D721Med (cell line): ENCODE measurements at places on chromosomes 2 and 18.

DNA sequence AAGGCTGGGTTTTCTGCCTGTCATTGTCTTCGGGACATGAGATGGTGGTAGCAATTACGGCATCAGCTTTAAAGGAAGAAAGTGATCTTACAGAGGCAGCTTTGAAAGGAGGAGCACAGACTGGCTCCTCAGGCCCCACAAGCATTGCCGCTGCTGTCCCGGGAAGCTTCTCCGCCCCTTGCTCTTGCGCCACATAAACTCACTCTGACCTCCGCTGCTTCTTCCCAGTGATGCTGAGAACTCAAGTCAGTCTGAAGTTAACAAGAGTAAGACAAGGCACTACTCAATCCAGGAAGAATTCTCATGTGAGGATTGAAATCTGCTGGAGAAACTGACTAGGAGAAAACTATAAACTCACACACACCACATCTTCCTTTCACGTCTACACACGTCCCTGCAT lies 112.4 kb upstream of the RIOK3 start:
- no peak for DNase-seq

DNA sequence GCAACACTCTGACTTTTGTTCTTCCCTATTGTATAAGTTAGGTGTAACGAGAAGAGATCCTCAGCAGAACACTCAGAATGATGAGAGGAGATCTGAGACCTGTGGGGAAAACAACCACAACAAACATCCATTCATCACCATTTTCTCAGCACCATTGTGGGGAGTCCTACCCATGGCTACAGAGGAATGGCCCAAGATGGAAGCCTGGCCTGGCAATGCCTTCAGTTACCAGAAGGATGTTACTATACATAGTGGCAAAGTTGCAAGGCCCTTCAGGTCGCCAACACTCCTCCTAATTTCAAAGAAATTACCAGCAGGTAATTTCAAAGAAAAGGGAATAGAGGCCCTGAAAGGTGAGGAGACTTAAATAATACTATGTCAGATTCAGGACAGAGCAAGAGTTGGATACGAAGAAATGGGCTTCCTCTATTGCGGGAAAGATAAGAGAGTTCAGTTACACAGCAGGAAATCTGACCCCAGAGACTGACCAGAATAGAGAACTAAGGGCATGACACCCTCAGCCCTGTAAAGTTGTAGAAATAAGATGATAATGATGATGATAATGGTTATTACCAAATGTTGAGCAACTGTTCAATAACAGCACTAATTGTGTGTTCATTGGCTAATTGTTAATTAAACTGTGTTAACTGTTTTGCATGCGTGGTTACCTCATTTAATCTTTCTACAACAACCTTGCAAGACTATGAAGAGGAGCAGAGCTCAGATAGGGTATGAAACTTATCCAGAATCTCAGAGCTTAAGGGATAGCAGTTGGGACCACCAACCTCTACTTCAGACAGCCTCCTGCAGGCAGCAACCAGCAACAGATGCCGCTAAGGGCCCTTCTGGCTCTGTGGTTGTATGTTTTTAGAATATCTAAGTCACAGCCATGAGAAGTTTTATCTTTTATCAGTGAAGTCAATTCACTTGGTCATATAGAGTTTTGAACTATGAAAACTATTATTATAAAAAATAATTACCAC lies 37.5 kb downstream of the DHRS9 start:
- no peak for DNase-seq

DNA sequence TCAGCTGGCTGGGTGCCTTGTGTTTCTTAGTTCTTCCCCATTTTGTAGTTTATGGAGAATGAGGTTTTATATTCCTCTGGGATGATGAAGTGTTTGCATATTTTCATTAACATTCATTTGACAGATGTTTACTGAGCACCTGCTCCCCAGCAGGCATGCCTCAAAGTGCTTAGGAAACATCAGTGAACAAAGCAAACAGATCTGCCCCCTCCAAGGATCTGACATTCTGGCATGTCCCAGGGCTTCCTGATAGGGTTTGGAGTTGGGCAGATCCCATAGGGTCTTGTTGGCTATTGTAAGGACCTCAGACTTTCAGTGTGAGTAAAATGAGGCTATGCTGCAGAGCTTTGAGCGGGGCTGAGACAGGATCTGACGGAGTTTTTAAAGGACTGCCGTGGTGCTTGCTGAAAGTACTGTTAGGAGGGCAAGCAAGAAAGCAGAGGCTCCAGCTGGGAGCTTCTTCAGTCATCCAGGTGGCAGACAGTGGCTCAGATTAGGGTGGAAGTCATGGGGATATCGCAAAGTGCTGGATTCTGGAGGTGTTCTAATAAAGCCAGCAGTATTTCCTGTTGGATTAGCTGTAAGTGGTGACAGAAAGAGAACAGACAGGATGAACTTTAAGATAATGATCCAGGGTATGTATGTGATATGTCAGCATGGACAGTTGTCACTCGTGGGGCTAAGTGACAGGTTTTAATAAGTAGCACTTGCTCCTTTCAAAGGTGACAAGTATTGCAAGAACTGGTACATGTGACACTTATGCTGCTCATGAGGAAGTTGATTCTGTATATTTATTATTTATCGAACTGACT lies 11.3 kb upstream of the IAH1 start:
- no peak for DNase-seq

- no peak for DNase-seq
These were observed 87.2 kb upstream of the GALNT5 start for GRCh38 chr2:157170299-157170698.

- no peak for DNase-seq
These were observed 9.3 kb upstream of the SLC16A14 start for GRCh38 chr2:230077851-230078547.

- no peak for DNase-seq
These were observed 237.0 kb upstream of the FOSL2 start for GRCh38 chr2:28155627-28156026.

DNA sequence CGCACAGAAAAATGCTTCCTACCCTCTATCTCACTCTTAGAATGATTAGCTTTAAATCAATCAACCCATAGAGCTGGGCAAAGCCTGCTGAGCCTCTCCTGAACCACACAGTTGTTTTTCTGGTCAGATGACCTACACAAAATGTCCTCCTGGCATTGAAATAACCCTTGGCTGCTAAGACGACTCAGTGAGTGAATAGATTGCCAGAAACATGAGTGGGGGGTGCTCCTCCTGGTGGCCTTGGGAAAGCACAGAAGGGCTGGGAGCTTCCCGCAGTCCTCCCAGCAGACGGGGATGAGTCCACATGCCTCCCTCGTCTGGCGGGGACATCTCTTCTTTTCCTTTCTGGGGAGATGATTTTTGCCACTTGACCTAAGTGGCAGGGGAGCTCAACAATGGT lies 14.9 kb downstream of the MAL start:
- DNase-seq: no peak

DNA sequence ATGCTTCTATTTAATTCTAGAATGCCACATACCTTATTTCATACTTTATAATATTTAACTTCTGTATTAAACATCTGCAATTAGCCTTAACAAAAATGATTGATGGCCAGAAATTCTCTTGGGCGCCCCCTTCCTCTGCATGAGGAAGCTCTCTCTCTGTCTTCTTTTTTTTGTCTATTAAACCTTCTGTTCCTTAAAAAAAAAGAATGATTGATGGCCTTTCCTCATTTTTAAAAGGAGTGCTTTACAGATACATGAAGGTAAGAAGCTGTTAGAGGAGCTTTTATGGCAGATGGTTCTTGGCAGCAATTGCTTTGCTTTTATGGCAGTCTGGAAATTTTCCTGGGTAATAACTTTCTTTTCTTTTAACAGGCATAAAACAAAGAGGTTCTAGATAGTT lies 526.9 kb downstream of the SLC4A3 start:
- DNase-seq: no peak

GRCh38 chr2:64722291-64723044 lies 68.8 kb upstream of the SERTAD2 start:
- DNase-seq: no peak

GRCh38 chr2:235988271-235989015 lies 179.7 kb downstream of the GBX2 start:
- DNase-seq: no peak

- no peak for DNase-seq
These were observed 56.4 kb downstream of the MAP4K4 start for GRCh38 chr2:101753720-101754490.

DNA sequence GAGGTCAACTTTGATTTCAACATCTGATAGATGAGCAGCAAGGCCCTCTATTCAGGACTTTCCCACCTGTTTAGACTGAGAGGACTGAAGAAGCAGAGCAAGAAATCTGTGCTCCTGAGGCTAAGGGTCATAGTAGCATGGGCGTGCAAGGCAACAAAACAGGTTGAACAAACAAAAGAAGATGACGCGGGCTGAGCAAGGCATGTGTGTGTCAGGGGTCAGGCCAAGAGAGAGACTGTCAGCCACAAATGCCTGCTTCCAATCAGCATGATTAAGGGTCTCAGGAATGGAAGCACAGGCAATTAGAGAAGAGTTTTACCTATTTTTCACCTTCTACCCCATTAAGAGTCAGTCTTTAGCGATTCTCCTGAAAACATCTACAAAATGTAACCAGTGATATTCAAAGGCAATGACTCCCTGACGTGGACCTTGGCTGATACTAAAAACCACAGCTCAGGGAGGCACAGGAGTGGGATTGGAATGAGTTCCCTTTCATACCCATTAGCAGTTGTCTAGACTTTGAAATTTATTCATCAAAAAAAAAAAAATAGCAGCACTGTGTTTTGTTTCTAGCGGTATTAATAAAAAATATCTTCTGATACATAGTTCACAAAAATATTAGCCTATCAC lies 81.9 kb downstream of the DYNAP start:
- DNase-seq: no peak

DNA sequence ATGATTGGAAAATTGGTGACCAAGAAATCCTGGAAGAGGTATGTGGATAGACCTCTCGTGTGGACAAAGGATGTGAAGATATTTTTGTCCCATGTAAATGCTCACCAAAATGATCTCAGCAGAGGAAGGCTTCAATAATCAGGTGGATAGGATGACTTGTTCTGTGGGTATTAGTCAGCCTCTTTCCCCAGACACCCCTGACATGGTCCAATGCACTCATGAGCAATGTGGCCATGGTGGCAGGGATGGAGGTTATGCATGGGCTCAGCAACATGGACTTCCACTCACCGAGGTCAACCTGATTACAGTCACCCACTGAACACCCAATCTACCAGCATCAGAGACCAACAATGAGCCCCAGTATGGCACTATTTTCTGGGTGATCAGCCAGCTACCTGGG lies 20.2 kb downstream of the CHRNA1 start:
- no peak for DNase-seq

DNA sequence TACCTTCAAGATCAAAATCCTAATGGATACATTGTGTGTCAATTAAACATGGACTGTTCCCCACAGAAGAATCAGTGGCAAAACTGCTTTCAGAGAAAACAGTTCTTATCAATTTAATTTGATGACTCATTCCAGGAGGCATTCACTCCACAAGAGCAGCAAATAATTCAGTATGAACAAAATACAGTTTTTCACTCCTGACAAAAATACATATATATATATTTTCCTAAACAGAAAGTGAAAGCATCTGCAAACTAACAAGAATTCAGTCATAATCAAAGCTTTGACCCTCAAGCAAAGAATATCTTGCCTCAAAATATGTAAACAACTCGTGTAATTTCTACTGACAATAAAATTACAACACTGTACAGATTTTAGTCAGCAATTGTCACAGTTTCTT lies 685.1 kb upstream of the SLC8A1 start:
- DNase-seq: no peak

DNA sequence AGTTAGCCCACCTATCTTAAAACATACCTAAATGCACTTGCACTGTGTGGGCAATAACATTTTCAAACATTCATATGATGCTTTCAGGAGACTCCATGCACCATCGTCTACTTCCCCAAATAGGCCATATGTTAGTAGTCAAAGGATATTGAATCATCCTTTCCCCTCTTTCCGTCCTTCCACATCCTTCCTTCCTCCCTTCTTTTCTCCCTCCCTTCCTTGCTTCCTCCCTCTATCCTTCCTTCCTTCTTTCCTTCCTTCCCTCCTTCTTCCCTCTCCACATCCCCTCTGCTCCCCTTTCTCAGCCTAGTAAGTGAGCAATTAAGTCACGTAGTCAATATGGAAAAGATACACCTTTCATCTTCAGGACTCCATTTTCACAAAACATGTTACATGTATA lies 73.8 kb downstream of the ZEB2 start:
- no peak for DNase-seq

DNA sequence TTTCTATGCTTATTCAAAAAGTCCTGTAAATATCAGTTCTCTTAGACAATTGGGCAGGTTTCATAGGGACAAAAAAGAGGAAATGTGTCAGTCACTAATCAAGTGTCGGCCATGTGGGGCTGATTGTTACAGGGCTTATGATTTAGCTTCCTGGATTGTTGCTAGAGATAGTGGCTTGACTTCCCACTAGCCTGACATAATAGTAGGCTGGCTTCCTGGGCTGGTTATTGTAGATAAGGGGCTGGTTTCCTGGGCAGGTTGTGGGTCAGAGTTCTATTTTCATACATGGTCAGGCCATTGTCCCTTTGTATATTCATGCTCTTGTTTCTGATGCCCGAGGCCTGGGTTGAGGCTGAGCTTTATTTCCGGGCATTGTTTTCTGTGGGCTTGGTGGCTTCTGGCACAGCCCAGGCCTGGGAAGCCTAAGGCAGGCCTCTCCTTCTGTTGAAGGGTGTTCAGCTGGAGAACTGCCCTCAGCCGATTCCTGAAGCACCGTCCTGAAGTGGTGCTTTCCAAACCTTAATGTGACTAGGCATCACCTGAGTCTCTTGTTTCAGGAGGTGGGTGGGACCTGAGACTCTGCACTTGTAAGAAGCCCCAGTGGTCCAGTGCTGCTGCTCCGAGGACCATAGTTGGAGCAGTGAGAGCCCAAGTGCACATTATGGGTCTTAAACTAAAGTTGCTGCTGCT lies 37.0 kb downstream of the CD8B2 start:
- DNase-seq: no peak

DNA sequence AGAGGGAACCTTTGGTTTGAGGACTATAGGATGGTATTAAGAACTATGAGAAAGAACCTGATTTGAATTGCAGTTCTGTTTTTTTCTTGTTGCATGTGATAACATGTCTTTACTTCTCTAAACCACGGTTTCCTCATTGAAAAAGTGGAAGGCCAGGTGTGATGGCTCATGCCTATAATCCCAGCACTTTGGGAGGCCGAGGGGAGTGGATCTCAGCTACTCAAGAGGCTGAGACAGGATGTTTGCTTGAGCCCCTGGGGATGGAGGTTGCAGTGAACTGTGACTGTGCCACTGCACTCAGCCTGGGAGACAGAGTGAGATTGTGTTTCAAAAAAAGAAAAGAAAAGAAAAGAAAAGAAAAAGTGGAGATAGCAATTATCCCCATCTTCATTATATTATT lies 32.3 kb downstream of the SCN9A start:
- no peak for DNase-seq

- no peak for DNase-seq
These were observed 140.3 kb downstream of the NDUFA10 start for GRCh38 chr2:239884875-239885274.

DNA sequence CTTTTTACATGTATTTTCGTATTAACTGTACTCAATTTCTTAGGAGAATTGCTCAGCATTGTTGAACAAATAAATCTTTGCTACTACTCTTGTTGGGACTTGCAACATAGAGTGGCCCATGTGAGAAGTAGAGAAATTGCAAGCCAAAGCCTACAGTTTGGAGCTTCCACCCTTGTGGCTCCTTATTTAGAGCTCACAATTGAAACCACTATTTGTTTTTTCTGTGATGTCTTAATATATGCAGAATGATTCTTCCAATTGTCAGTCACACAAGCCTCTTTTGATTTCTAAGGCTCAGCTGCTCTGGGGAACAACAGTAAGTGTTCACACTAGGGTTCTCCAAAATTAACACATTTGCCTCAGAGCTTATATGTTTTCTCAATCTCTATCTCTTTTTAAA lies 60.2 kb upstream of the GALNT13 start:
- DNase-seq: no peak
